IPS DF 6.9 (cell line): ENCODE measurements at places on chromosomes 3 and 15.

DNA sequence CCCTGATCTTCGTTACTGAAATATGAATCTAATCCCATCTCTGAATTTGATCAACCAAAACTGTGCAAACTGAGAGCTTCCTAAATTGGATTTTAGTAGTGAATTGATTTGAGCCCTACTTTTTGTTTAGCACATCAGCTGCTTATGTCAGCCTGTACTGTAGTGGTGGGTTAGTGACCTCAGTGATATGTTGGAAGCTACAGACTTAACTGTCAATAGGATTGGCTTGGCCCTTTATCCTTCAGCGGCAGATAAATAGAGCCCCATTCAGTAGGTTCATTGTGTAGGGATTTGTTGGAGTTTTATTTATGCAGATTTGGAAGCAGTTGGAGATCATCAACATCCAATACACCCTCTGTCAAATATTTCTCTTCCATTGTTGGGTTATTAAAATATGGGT is 409.7 kb downstream of the SOX2 start:
- no peak for DNase-seq

- no peak for DNase-seq
Measured at GRCh38 chr3:172046268-172046915, 7.0 kb downstream of the FNDC3B start.

DNA sequence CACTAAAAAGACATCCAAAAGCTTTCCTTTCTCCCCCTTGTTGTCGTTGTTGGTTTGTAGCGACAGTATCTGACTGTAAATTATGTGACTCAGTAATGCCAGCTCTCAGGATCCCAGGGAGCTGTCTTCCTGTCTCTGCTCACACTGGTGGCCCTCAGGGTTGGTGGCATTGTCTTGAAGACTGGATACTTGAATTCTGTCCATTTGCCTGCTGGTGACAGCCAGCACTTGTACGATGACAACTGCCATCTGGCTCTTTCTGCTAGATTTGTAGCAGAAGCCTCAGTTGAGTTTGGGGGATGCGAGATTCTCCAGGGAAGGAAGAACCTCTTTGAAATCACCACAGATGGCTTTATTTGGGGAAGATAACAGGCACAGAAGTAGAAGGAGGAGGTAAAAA is 120.8 kb downstream of the ARPP21 start:
- no peak for DNase-seq

DNA sequence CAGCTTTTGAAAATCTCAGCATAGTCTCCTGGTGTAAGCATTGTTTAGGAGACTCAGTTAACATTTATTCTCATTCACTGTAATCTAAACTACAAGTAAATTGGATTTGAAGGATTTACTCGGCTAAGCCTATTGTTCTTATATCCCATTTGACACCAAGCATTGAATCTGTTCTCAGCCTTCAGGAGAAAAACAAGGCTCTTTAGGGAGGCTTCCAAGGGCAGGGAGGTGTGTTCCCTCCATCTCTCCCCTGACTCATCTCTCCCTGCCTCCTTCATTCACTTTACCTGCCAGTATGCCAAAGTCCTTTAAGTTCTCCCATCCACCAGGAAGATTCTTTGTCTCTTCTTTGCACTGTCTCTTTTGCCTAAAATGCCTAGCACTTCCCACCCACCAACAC is 347.8 kb downstream of the MFSD1 start:
- DNase-seq = no peak

GRCh38 chr3:139491966-139492365 is 15.7 kb upstream of the RBP2 start:
- DNase-seq = peak; percentile 20

- no peak for DNase-seq
Measured at GRCh38 chr3:33575311-33575710, 135.1 kb upstream of the UBP1 start.

GRCh38 chr15:89629829-89630228 is 25.4 kb downstream of the KIF7 start:
- DNase-seq = no peak

DNA sequence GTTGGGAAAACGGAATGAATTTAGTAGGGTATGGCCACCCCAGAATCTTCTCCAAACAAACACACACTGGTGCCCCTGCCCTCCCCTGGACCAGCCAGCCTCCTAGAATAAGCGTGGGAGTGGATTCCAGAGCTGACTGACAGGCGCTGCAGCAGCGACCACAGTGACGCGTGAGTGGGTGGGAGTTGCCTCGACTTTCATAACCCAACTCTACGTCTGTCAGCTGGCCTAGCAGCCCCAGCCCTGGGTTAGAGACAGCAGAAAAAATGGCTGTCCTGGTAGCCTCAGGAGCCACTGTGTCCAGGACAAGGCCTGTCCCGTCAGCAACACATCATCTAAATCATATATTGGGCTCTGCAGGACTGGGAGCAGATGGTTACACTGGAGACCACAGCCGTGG is 10.0 kb downstream of the PLA2G4B start:
- DNase-seq = no peak

GRCh38 chr15:89754361-89755154 is 3.5 kb upstream of the MESP1 start:
- DNase-seq = no peak

- no peak for DNase-seq
Measured at GRCh38 chr3:186882150-186882524, 39.6 kb downstream of the ADIPOQ start.

DNA sequence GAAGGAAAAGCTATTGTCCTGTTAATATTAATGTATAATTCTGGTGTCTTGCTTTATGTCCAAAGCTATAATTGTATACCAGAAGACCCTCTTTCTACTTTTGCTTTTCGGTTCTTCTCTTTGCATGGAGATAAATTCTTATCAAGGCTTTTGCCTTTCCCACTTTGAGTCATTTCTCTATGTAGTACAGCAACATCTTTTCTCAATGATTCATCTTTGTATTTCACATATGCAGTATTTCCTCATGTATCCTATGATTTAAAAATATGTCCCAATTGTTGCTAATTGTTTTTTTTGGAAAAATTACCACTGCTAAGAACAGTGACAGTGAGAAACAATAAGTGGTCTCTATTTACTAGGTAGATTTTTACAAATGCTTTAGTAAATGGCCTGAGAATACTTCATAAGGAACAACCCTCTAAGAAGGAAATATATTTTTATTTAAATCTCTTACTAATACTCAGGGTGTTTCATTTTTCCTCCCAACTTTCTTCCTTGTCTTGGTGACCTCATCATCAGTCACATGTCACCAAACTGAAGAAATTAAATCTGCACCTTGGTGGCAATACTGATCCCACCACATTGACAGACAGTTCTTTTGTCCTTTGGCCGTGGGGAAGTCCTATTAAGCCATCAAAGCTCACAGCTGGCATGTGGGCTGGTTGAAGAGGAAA is 290.6 kb downstream of the SATB1 start:
- no peak for DNase-seq

GRCh38 chr3:5437783-5438323 is 250.3 kb downstream of the EDEM1 start:
- no peak for DNase-seq

DNA sequence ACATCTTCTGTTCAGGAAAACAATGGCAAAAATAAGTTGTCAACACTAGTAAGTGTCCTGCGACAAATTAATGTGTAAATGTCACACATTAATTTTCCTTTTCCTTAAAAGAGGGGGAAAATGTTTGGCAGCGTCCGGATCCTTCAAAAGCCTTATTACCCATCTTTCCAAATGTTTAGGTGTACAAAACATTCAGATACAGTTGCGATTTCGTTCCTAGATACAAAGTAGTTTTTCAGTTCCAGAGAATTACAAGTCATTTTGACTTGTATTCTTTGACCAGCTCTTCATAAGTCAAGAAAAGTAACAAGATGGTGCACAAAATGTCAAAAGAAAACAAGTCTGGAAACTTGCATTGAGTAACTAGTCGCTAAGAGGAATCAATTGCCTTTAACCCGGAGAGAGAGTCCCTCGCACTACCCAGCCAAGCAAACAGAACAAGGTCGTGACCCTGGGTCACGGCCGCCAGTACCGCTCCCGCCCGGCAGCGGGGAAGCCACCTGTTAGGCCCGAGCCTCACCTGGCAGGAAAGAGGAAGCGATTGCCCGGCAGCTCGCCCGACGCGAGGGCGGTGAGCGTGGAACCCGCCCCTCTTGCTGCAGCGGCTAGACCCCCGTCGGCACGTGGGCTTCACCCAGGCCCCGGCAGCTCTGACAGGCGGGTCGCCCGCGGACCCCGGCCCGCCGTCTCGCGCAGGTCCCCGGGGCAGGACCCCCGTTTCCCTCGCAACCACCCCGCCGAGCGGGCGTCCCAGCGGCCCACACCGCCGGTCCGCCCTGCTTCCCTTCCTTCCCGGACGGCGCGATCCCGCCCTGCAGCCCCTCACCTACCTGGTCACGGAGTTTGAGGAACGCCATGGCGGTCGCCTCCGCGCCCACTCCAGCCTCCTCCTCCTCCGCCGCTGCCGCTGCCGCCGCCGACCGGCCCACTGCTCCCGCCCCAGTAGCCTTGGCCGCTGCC is 61.0 kb upstream of the ANKRD28 start:
- DNase-seq = no peak

- no peak for DNase-seq
Measured at GRCh38 chr3:151307583-151308488, 8.8 kb downstream of the GPR87 start.

- no peak for DNase-seq
Measured at GRCh38 chr3:112979244-112979832, 4.4 kb upstream of the CD200R1 start.

DNA sequence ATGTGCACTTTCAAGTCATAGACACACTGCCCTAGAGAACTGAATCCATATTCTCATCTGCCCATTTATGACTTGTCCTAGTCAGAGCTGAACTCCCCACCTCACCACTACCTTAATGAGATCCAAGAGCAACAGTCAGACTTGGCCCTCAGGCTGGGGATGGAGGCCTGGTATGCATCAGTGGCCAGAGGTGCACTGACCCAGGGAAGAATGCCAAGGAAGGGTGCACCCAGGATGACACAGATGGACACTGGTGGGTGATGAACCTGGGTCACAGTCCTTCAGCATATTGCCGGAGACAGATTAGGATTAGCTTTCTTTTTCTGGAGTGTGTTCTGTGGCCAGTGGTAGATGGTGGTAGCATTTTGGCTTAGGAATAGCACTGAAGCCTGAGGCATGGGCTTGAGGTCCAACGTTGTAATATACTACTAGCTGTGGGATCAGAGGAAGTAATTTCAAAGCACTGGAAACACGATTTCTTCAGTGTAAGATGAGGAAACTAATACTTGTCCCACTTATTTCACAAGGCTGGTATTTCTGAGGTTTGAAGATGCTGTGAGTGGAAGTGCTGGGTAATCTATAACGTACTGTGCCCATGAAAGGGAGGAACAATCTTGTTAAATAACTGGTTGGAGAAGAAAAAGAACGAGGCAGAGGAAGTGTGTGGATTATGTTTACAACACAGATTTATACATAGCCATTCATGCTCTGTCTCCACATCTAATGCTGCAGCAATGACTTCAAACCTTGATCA is 265.0 kb downstream of the THRB start:
- no peak for DNase-seq

- DNase-seq = no peak
Measured at GRCh38 chr3:146374146-146374545, 95.2 kb downstream of the PLSCR2 start.

- DNase-seq = no peak
Measured at GRCh38 chr15:35546511-35547381, 781 bp upstream of the DPH6 start.

DNA sequence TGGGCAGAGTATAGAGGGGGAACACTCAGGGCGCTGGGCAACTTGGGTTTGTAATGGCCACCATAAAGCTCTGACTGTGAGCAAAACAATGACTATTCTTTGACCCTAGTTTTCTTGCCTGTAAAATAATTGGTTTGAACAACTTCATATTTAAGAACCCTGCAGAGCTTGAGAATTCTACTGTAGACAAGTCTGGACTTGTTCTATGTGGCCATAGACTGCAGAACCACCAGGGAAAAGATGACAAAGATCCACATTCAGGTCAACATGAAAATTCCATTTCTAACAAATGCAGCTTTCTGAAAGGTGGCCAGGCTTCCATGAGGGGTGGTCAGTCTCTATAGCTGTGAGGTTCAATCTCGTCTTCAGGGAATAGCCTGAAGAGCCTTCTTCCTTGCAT is 239.4 kb upstream of the LRRN1 start:
- no peak for DNase-seq

- DNase-seq = no peak
Measured at GRCh38 chr3:6251612-6252400, 609.1 kb upstream of the GRM7 start.

GRCh38 chr15:93209690-93210445 is 120.9 kb upstream of the RGMA start:
- no peak for DNase-seq

DNA sequence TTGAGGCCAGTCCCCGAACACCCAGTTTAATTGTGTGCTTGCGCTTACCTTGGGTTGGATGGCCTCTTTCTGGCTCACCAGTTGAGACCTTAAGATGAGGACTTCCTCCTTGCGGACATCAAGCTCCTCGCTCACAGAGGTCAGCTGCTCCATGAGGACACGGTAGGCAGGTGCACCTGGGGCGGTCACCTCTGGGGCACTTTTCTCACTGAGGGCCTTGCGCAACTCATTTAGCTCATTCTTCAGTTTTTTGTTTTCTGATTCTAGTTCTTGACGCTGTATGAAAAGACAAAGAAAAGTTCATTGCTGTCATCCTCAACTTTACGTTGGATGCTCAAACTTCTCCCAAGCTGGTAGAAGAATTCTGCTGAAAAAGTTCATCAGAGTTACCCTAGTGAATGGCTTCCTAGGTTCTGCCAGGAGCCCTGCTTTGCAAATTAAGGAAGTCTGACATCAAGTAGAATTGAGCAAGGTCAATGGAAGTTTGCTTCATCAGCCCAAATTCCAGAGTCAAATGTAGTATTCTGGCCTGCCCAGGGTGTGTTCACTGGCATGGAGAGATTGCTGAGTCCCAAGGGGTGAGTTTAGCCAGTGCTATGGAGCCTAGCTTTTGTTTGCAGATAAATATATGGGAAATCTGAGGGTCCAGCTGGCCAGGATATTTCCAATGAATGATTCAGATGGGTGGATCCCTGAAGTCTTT is 55.8 kb upstream of the MYO5C start:
- DNase-seq = no peak

DNA sequence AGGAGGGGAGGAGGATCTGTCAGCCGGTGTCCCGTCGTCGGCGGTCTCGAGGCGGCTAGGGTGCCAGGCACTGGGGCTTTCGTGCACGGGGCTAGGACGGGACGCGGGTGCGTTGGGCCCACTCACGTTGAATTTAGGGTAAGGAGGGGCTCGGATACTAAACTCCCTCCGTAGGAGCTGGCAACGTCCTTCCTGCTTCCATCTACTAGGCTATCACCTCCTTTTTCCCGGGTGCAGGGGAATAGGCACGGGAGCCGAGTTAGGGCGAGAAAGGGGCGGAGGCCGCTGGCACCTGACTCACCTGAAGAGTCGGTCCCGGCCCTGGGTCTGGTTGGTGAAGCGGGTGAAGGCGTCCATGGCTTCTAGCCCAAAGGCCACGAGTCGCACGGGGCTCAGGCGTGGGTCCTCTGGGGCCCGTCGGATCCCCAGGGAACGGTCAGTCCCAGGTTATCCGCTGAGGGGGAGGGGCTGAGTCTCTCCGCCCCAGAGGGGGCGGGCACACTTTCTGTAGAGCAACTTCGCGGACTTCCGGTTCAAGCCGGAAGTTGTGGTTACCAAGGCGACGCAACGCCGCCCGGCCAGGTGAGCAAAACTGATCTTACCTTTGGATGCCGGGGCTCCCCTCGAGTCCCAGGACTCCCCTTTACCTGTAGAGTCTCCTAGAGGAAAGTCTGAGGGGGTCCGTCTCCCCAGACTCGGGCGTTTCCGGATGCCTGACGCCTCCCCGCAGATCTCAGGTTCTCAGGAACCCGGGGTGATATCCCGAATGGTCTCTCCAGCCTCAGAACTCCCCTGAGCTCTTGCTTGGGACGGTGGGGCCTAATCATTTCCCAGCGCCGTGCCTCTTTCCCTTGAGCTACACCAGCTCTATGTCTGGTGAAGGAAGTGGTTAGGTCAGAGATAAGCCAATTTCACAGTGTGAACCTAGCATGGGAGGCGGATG is at the start of the genes PEX11A and WDR93:
Gene PEX11A (minus strand): TSS at position 479 of the 943 bp plus-strand sequence. CDS start 122 bp downstream, at position 357.
Gene WDR93 (plus strand): TSS at position 536 of the 943 bp plus-strand sequence. CDS start 10,936 bp downstream, outside the sequence.
- DNase-seq = peak; percentile 83
